ENCODE measurements at places on chromosomes 13 and 19.

- no peaks in the 10 kb centered on the region for H3K36me3 ChIP-seq
- no peak for DNase-seq
- H3K4me1 ChIP-seq, result no peaks in the 10 kb centered on the region
- H3K27me3 ChIP-seq, result no peaks in the 10 kb centered on the region
- no peak overlapping the region for H3K4me3 ChIP-seq
These were observed 2272.0 kb downstream of the PCDH9 start for GRCh38 chr13:64958106-64958505.

DNA sequence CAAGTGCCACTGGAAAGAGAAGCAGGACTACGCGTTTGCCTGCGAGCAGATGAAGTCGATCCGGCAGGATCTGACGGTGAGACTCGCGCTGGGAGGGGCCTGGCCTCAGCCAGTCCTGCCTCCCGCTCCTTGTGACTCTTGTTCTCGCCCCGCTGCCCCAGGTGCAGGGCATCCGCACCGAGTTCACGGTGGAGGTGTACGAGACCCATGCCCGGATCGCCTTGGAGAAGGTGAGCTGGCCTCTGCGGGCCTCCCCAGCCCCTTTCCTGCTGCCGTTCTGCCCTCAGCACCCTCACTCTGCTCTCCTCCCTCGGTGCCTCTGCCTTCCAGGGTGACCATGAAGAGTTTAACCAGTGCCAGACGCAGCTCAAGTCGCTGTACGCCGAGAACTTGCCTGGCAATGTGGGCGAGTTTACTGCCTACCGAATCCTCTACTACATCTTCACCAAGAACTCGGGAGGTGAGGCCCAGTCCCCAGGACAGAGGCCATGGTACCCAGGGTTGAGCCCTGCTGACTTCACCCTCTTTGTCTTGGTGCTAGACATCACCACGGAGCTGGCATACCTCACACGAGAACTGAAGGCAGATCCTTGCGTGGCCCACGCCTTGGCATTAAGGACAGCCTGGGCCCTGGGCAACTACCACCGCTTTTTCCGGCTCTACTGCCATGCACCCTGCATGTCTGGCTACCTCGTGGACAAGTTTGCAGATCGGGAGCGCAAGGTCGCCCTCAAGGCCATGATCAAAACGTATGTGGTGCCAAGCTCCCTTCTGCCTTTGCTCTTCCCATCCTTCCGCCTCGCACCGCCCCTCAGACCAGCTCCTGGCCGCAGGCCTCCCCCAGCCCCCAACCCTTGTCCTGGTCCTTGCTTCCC lies 5.6 kb downstream of the LENG9 start:
- H3K27me3 ChIP-seq, result no peaks in the 10 kb centered on the region
- DNase-seq, result no peak
- H3K36me3 ChIP-seq, result peaks cover 85% of the 10 kb centered on the region

GRCh38 chr19:35879770-35880317 lies 11.5 kb downstream of the APLP1 start:
- H3K27me3 ChIP-seq, result no peaks in the 10 kb centered on the region
- peak; percentile 89 for DNase-seq
- H3K36me3 ChIP-seq, result no peaks in the 10 kb centered on the region
- no peak overlapping the region for H3K4me3 ChIP-seq
- H3K4me1 ChIP-seq, result no peaks in the 10 kb centered on the region

DNA sequence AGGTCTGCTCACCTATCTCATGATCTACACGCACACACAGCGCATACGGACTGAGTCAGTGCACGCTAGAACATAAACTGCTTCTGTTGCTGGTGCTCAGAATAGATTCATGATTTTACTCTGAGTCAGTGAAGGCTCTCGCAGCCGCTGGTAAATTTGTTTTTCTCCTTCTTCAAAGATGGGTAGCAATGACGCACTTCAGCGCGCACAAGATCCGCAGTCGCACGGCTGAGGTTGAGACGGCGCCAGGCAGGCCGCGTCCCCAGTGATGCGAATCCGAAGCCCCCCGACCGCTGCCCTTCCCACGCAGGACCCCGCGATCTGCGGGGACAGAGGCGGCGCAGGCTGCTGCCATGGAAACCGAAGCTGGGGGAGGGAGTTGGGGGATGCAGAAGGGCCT lies 103.7 kb upstream of the USP29 start:
- no peaks in the 10 kb centered on the region for H3K4me1 ChIP-seq
- no peaks in the 10 kb centered on the region for H3K36me3 ChIP-seq
- no peak overlapping the region for H3K4me3 ChIP-seq
- no peaks in the 10 kb centered on the region for H3K27me3 ChIP-seq
- H3K27ac ChIP-seq, result no peak overlapping the region

GRCh38 chr19:5925830-5926427 lies 11.9 kb downstream of the CAPS start:
- no peak overlapping the region for H3K4me3 ChIP-seq
- peaks cover 100% of the 10 kb centered on the region for H3K36me3 ChIP-seq
- DNase-seq, result no peak
- H3K27me3 ChIP-seq, result no peaks in the 10 kb centered on the region
- H3K4me1 ChIP-seq, result no peaks in the 10 kb centered on the region
- peak overlapping the region; percentile 41 for H3K27ac ChIP-seq

DNA sequence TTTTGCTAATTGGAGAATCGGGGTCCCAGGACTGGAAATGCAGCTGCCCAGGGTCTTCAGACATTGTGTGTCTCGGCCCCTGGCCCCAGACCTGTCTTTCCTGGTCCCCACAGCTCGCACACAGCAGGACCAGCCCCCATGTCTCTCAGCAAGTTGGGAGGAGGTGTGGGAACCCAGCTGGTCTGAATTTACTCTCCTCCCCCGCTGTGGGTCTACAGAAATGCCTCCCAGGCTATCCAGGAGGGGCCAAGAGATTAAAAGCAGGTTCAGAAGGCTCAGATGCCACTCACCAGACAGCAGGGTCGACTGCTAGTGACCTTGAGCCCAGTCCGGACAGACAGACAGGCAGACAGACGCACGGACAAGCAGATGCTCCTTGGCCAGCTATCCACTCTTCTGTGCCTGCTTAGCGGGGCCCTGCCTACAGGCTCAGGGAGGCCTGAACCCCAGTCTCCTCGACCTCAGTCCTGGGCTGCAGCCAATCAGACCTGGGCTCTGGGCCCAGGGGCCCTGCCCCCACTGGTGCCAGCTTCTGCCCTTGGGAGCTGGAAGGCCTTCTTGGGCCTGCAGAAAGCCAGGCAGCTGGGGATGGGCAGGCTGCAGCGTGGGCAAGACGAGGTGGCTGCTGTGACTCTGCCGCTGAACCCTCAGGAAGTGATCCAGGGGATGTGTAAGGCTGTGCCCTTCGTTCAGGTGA lies at the start of gene DAND5:
Gene DAND5, plus strand, starts transcription at position 285 of the 697 bp plus-strand sequence. Its CDS starts 85 bp downstream, at position 370.
- no peak for DNase-seq
- no peaks in the 10 kb centered on the region for H3K4me1 ChIP-seq
- H3K27ac ChIP-seq, result peak within 1 kb of the TSS; percentile 23
- no peaks in the 10 kb centered on the region for H3K36me3 ChIP-seq
- no peaks in the 10 kb centered on the region for H3K27me3 ChIP-seq

GRCh38 chr19:43623889-43624670 lies 4.7 kb upstream of the ZNF428 start:
- no peak overlapping the region for H3K4me3 ChIP-seq
- H3K4me1 ChIP-seq, result peaks cover 7% of the 10 kb centered on the region
- H3K36me3 ChIP-seq, result no peaks in the 10 kb centered on the region
- H3K27ac ChIP-seq, result no peak overlapping the region
- no peaks in the 10 kb centered on the region for H3K27me3 ChIP-seq
- no peak for DNase-seq

- H3K27me3 ChIP-seq, result no peaks in the 10 kb centered on the region
- H3K36me3 ChIP-seq, result no peaks in the 10 kb centered on the region
- no peak for DNase-seq
- H3K27ac ChIP-seq, result no peak overlapping the region
- H3K4me3 ChIP-seq, result no peak overlapping the region
- H3K4me1 ChIP-seq, result no peaks in the 10 kb centered on the region
These were observed 245.1 kb downstream of the KCTD12 start for GRCh38 chr13:76641056-76641455.

DNA sequence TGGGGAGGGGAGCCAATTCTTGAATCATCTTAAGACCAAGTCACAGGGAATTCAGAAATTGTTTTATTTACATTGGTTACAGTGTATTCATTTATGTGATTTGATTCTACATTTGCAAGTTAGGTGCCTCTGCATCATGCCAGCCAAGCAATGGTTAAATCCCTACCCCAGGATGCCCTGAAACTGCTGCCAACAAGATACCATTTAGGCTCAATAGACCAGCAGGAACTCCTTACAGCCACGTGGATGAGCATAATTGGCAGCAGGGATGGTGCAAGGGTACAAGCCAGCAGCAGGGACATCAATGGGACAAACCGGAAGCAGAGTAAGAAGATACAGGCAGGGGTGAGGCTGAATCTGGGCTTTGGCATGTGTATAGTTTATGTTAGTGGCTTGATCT lies 72.4 kb upstream of the NBEA start:
- no peaks in the 10 kb centered on the region for H3K4me1 ChIP-seq
- H3K4me3 ChIP-seq, result no peak overlapping the region
- no peak for DNase-seq
- H3K27me3 ChIP-seq, result no peaks in the 10 kb centered on the region
- no peaks in the 10 kb centered on the region for H3K36me3 ChIP-seq

DNA sequence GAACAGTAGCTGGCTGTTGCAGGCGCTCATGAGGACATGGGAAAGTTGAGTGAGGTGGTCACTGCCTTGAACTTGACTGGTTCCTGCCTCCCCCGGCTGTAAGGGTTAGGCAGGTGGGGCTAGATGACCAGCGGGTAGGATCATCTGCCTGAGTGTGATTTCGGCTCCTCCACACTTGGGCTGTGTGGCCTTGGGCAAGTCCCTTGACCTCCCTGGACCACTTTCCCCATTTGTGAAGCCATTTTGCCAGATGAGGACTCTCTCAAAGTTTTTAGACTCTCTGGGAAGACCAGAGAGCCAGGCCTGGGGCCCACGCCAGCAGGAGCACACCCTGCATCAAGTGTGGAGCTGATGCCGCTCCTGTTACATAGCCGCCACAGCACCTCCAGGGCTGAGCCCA lies 9.5 kb downstream of the PPP1R37 start:
- H3K36me3 ChIP-seq, result no peaks in the 10 kb centered on the region
- no peaks in the 10 kb centered on the region for H3K4me1 ChIP-seq
- no peaks in the 10 kb centered on the region for H3K27me3 ChIP-seq
- H3K4me3 ChIP-seq, result no peak overlapping the region

DNA sequence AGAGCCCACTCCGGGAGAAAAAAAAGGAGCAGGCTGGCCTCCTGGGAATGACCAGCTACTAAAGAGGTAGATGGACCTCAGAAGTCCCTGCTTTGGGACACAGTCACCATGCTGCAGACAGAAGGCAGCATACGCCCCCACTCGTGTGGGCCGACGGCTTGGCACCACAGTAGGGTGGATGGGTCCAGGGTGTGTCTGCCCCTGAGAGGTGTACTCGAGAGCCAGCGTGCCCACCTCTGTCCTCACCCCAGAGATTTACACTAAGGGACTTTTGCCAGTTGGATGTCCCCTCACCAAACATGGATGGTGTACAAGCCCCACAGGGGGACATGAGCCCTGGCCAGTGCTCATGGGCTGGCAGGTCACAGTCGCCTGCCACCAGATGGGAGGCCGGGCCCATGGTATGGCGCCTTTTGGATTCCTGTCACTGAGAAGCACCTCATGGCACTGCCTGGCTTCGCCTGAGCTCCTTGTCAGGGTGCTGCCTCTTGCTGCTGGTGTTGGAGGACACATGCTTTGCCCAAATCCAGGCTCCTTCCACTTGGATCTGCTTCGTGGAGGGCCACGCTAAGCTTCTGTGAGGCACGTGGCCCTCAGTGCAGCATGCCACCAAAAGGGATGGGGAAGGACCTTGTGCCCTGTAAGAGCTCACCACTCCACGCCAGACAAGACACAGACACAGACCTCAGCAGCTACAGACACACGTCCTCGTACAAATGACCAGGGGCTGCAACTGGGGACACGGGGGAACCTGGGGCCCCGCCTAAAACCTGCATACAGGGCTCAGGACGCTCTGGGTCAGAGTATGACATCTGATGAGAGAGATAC lies 13.3 kb upstream of the EPHX3 start:
- H3K27me3 ChIP-seq, result no peaks in the 10 kb centered on the region
- peaks cover 34% of the 10 kb centered on the region for H3K36me3 ChIP-seq
- H3K27ac ChIP-seq, result peak overlapping the region; percentile 99
- H3K4me1 ChIP-seq, result peaks cover 37% of the 10 kb centered on the region

- no peaks in the 10 kb centered on the region for H3K36me3 ChIP-seq
- no peaks in the 10 kb centered on the region for H3K4me1 ChIP-seq
- H3K4me3 ChIP-seq, result no peak overlapping the region
- DNase-seq, result no peak
These were observed 291.5 kb downstream of the ZNF536 start for GRCh38 chr19:30663611-30664174.

- DNase-seq, result no peak
- H3K4me3 ChIP-seq, result no peak overlapping the region
- H3K4me1 ChIP-seq, result peaks cover 2% of the 10 kb centered on the region
- H3K36me3 ChIP-seq, result no peaks in the 10 kb centered on the region
These were observed 68.5 kb upstream of the GTF3A start for GRCh38 chr13:27355894-27356293.

DNA sequence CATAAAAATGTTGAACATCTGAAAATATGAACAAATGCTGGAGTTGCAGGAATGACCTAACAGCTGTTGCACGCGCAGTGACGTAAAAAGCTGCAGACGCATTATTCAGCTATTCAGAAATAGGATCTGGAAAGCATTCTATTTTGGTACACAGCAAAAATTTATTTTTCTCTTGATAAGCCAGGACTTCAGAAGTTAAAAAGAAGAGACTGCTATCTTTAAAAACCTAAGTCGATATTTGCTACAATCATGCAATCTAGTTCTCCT lies 36.9 kb upstream of the STARD13 start:
- H3K27me3 ChIP-seq, result no peaks in the 10 kb centered on the region
- peak overlapping the region; percentile 16 for H3K4me3 ChIP-seq
- no peak for DNase-seq
- H3K4me1 ChIP-seq, result peaks cover 26% of the 10 kb centered on the region

- H3K4me3 ChIP-seq, result no peak overlapping the region
- H3K4me1 ChIP-seq, result peaks cover 53% of the 10 kb centered on the region
- H3K36me3 ChIP-seq, result peaks cover 6% of the 10 kb centered on the region
- no peaks in the 10 kb centered on the region for H3K27me3 ChIP-seq
- peak; percentile 94 for DNase-seq
These were observed 3.9 kb upstream of the GSK3A start for GRCh38 chr19:42246143-42246921.

DNA sequence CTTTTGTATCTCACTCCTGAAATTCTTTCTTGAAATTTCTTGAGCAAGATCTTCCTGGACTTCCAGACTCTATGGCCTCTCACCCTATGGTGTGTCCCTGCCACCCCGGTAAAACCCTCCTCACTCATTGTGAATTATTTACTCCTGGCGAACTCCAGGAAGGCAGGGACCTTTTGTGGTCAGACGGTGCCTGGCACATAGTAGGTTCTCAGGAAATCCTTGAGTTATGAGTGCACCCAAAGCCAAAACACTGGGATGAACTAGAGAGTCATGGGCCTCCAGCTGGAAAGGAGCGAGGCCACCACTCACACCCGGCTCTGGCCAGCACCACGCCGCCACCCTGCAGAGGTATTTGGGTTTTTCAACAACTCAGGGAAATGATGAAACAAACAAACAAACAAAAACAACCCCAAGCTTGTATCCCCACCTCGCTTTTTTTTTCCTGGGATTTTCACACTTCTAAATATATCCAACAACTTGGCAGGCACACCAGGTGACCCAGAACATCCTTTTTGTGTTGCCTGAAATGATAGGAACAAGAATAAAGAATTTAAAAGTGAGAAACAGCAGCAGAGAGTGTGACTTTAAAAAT lies 11.2 kb downstream of the HPN start:
- H3K4me3 ChIP-seq, result no peak overlapping the region
- no peaks in the 10 kb centered on the region for H3K4me1 ChIP-seq
- H3K27ac ChIP-seq, result no peak overlapping the region
- H3K36me3 ChIP-seq, result no peaks in the 10 kb centered on the region

- no peaks in the 10 kb centered on the region for H3K36me3 ChIP-seq
- H3K27ac ChIP-seq, result no peak overlapping the region
- DNase-seq, result no peak
- no peak overlapping the region for H3K4me3 ChIP-seq
- no peaks in the 10 kb centered on the region for H3K27me3 ChIP-seq
These were observed 764.9 kb upstream of the SLITRK5 start for GRCh38 chr13:86906127-86906874.

Measured in ascending aorta (tissue), 2 donors.